Tibial nerve (tissue), 4 donors: ENCODE measurements at places on chromosomes 2 and 18.

GRCh38 chr18:48892146-48892855 lies 58.5 kb downstream of the SMAD7 start:
- DNase-seq, result no peak

DNA sequence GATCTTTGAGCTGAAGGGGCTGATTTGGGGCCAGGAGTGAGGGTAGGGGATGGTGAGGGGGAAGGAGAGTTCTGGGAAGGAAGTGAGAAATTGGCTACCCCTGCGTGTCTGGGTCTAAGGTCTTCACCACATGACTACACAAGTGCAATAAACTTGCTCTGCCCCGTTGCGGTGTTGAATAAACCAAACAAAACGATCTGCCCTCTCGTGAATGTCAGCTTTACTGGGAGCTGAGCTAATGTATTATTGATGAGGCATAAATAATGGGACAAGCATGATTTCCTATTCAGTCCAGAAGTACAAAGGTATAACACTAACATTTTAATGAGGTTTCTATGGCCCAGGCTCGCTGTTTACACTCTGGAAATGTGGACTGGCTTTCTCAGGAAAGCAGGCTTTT lies 8.0 kb upstream of the CFAP221 start:
- DNase-seq, result no peak

DNA sequence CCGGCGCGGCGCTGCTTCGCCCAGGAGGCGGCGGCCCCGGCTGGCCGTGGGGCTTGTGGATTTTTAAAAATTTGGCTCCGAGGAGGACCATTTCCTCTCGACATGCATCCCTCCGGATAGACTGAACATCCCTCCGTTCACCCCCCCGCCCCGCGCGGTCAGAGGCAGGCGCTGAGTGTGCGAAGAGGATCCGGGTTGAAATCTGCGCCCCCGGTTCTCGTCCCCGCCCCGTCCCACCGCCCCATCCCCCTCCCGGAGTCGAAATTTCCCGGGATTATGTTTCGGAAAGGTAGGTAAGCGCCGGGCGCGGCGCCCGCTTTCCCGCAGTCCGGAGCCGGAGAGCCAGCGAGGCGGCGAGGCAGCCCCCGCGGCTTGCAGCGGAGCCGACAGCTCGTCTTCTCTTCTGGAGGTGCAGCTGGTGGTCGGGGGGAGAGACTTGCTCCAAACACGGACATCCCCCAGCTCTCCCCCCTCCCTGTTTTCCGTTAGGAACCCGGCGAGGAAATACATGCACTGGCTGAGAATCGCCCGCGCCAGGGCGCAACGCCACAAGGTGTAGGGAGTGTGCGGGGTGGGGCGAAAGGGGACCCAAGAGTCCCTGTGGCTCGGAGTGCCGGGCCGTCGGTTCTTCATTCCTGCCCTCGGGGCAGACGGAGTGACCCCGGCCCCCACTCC lies at the start of gene PRKCE:
Gene PRKCE, plus strand, starts transcription at position 261 of the 675 bp plus-strand sequence.
- peak; percentile 53 for DNase-seq

DNA sequence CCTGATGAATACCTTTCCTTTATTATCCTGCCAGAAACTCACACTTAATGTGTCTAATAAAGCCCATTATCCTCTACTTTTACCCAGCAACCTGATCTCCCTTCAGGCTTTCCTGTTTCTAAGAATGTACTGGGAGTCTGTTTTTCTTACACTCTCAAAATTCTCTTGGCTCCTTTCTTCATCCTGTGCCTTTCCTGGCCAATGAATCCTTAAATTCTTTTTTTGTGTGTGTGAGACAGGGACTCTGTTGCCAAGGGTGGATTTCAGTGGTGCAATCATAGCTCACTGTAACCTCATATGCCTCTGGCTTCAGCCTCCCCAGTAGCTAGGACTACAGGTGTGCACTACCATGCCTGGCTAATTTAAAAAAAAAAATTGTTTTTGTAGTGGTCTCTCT lies 72.7 kb downstream of the MAP2 start:
- no peak for DNase-seq

GRCh38 chr18:2654928-2655177 lies 673 bp upstream of the SMCHD1 start:
- no peak for DNase-seq
